ENCODE measurements at places on chromosomes 5 and 9.

- DNase-seq = no peak
Observed at GRCh38 chr9:97860451-97861147, 7.6 kb downstream of the FOXE1 start.

DNA sequence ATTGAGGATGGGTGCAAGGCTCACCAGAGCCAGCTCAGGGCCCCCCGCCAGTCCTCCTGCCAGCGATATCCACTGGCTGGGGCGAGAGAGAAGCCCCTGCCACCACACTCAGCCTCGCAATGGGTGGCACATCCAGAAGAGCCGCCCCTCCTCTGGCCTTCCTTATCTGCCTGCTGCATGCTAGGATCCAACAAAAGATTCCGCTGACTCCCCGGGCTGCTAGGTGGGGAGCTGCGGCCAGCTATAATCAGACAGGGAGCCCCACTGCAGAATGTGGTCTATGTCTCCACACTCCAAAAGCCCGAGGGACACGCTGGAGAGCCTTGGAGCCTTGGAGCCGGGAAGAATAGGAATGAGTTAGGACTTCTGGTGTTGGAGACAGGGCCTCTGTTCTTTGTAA lies 32.8 kb downstream of the COL23A1 start:
- peak; percentile 53 for DNase-seq

DNA sequence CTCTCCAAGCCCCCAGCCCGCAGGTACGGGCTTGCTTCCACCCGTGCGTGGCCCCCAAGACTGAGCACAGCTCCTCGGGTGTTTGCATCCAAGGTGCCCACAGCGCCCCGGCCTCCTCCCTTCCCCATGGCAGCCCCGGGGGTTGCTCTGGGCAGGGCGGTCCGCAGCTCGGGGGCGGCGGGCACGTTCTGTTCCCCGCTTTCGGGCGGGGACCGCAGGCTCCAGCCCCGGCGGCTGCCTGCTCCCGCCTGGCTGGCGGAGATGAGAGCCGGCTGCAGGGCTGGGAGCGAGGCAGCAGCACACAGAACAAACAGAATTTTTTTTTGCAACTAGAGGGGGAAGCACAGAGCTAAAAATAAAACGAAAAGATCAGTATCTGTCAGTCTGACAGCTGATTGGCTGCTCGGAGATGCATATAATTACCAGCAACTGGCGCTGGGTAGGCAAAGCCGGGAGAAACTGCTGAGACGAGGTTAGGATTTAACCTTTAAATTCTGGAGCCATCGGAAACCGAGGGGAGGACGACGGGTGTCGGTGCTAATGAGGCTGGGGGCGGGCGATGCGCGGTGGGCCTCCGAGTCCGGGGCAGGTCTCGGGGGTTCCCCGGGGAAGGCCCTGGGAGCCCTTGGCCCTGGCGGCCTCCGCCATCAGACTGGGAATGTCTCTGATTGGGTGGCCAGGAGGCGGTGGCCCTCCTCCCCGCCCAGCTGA lies 142.7 kb upstream of the IER5L start:
- peak; percentile 50 for DNase-seq

- no peak for DNase-seq
Observed at GRCh38 chr5:65801352-65801783, 79.4 kb downstream of the NLN start.

DNA sequence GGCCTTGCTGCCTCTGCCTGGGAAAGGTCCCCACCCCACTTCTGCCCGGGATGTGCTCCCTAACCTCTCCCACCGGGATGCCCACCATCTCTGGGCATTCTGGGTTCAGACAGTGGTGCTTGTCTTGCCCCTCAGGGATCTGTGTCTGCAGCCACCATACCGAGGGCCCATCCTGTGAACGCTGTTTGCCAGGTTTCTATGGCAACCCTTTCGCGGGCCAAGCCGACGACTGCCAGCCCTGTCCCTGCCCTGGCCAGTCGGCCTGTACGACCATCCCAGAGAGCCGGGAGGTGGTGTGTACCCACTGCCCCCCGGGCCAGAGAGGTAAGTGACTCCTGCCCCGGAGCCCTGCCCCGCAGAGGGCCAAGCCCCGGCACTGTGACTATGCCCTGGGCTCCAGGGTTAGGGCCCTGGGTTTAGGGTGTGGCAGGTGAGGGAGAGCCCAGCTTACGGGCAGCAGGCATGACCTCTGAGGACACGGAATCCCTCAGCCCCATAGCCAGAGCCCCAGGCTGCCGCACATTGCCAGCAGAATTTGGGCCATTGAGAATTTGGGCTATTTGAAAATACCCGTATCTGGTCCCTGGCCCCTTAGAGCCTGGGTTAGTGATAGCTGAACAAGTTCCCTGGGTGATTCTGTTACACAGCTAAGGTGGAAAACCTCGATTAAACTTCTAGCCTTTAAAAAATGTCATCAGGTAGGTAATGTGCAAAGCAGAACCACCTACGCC lies 35.3 kb upstream of the AIF1L start:
- DNase-seq = no peak

- no peak for DNase-seq
Observed at GRCh38 chr5:54458221-54458620, 2.7 kb downstream of the HSPB3 start.

DNA sequence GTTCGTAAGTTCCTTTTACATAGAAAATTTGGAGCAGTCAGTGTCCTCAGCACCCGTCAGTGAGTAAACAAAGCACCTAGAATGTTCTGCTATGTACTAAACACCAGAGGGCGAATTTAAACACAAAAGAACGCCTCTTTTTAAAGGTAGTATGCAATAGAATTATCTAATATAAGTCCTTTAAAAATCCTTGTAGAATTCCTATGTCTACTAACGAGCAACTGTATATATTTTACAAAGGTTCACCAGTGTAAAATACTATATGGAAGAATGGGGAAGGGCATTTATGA lies 499 bp upstream of the TMEM232 start:
- peak; percentile 43 for DNase-seq

DNA sequence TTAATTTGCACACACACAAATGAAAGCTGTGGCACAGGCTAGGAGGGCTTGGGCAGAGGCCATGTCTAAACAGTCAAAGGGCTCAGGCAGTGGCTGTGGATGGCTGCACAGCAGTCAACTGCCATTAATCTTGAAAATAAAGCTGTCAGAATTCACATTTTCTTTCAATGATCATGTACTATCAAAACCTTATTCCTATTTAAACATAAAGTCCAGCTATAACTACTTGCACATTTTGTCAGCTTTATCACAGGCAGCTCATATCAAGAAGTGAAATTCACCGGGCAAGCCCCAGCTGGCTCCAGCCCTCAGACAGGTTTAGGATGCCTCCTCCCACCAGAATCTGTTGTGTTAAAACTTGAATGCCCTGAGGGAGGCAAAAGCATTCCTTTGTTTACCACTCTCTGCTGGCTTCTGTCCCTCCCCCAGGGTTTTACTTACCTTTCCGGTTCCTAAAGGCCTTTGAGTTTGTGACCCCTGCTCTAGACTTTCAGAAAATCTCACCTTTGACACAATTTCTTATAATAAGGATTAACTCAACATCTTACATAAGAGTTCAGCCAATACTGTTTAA lies 54.9 kb upstream of the GRAMD2B start:
- DNase-seq = no peak

- no peak for DNase-seq
Observed at GRCh38 chr5:44807269-44807668, 1.5 kb upstream of the MRPS30 start.

DNA sequence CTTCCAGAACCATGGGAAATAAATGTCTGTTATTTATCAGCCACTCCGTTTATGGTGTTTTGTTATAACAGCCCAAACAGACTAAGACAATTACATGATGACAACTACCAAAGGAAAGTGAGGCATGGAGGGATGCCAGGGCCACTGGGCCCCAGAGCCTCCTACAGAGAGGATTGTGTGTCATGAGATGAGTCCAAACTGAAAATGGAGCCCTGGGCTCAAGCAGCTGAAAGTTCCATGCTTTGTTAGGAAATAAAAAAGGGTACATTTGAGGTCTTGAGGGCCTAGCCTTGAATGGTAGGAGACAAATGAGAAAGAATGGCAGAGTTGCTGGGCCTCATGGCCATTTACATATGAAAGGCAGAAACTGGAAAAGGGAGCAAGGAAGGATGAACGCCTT lies 586.5 kb downstream of the CETN3 start:
- no peak for DNase-seq

- DNase-seq = no peak
Observed at GRCh38 chr9:128048663-128049062, 18.5 kb downstream of the NAIF1 start.

DNA sequence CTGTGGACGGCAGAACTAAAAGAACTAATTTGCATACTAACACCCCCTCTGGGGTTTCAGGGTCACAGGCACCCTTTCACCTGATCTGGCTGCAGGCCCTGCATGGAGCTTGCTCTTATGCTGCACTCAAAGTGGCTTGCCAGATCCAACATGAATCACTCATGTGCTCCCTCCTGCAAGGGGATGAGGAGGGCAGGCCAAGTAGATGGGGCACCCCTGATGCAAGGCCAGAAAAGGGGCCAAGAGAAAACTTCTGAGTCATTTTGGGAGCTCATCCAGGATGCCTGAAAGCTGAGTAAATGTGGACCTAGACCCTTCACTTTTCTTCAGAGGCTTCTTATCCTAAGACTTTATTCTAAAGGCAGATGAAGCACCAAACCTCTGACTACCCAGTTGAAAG lies 558.5 kb upstream of the PTGER4 start:
- no peak for DNase-seq

GRCh38 chr9:115195912-115196311 lies 78.0 kb upstream of the TNC start:
- DNase-seq = no peak

- DNase-seq = no peak
Observed at GRCh38 chr9:20606652-20607051, 15.6 kb downstream of the MLLT3 start.

- DNase-seq = no peak
Observed at GRCh38 chr9:8514760-8515159, 715.2 kb upstream of the DMAC1 start.

DNA sequence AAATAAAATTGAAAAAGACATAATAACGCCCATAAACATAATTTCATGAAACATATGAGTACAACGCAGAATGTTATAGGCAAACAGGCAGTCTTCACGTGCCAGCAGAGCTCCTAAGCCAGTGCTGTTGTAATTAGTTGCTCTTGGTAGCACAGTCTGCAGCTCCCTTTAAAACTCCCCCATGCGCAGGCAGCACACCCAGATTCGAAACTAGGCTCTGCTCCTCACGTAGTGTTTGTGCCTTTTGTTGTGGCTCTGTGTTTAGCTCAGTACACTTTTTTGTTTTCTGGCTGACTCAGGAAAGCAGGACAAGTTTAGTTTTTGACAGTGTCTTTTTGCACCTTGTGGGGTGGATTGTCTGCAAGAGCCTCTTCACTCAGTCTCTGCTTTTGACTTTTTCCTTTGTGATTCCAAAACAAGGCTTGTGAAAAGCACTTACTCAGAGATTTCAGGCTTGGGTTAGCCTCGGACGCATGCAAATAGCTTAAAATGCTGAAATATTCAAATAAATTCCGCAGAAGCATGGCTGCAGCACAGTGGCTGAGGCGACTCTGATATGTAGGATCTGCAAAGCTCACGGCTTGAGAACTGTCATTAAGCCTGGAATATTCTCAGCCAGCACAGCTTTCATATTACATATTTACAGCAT lies 113.6 kb downstream of the IRX1 start:
- DNase-seq = no peak

DNA sequence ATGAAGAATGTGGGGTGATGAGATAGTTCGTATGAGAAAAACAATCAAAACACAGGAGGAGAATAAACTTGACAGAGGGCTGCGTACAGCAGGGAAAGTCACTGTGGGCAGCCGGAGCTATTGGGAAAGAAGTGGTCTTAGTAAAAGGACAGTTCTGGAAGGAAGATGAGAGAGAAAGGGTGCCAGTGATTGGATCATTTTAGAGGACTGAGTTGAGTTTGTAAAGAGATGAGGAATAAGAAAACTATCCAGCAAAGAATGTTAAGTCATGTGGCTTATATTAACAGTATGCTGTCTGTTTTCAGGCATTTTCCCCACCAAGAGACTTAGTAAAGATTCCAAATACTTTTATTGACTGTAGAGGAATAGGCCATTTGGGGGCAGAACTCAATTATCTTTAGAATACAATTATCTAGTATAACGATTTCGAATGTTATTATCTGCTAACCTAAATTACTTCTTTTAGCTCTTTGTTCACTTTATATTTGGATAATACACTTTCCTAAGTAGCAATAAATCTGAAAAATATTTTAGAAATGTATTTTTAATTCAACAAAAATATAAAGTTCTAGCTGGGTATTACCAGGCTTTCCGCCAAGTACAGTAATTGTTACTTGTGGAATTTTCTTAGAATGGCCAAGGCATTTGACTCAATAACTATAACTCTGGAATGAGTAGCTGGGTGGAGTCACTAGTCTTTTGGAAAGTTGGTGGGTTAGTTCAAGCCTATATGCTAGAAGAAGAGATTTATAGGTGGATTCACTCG lies 15.5 kb upstream of the LOX start:
- DNase-seq = no peak

GRCh38 chr9:4852419-4852818 lies 59.7 kb downstream of the RCL1 start:
- DNase-seq = peak; percentile 100

DNA sequence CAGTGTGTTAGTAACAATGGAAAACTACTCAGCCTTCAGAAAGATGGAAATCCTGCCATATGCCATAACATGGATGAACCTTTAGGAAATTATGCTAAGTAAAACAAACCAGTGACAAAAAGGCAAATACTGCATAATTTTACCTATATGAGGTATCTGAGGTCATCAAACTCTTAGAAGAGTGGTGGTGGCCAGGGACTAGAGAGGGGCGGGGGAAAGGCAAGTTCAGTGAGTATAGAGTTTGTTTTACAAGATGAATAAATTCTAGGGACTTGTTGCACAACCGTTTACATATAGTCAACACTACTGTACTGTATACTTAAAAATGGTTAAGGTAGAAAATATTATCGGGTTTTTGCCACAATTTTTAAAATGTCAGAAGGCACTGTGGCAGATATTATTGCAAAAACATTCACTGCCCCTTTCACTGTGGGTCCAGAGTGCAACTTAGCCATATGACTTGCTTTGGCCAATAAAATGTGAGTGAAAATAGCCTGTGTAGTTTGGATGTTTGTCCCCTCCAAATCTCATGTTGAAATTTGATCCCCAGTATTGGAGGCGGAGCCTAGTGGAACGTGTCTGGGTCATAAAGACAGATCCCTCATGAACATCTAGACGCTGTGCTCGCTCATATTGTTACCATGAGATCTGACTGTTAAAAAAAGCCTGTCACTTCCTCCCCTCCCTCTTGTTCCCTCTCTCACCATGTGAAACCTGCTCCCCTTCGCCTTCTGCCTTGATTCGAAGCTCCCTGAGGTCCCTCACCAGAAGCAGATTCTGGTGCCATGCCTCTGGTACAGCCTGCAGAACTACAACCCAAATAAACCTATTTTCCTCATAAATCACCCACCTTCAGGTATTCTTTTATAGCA lies 9.5 kb downstream of the ZNF367 start:
- no peak for DNase-seq
